ENCODE measurements at places on chromosomes 1 and 21. TPM values are rescaled to one million over a fixed set of nuclear protein-coding genes. Genes with fewer than 3 reads are reported as not detected.

- DNase-seq, result no peak
Measured at GRCh38 chr1:230155021-230155420, 88.0 kb downstream of the GALNT2 start.

DNA sequence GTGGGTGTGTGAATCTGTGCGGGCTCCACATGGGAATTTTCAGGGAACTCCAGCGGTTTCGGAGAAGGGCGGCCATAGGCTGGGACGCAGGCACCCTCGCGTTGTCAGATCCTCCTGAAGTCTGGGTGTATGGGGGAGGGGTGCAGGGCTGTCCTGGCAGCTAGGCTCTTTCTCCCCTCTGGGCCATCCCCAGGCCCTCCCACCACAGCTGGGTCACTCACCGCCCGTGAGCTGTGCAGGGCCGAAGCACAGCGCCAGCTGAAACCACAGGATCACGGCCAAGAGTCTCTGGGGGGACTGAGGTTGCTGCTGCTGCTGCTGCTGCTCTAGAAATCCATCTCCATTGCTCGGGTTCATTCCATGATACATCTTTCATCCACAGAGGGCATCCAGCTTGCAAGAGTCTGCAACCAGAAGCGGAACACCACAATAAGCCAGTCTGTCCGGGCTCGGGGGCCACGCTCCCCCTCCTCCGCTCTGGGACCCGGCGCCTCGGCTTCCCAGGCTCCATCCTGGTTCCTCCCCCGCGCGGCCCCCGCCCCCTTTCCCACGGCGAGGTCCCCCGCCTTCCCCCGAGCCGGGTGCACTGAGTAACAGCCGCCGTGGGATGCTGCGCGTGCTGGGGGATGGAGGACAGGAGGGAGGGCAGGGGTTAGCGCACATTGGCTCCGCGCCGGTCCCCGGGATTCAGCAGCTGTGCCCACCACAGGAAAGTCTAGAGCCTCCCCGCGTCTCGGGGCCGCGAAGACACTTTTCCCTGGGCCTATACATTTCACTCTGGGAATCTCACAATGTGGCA lies 720 bp downstream of the SUSD4 start:
- DNase-seq, result no peak

DNA sequence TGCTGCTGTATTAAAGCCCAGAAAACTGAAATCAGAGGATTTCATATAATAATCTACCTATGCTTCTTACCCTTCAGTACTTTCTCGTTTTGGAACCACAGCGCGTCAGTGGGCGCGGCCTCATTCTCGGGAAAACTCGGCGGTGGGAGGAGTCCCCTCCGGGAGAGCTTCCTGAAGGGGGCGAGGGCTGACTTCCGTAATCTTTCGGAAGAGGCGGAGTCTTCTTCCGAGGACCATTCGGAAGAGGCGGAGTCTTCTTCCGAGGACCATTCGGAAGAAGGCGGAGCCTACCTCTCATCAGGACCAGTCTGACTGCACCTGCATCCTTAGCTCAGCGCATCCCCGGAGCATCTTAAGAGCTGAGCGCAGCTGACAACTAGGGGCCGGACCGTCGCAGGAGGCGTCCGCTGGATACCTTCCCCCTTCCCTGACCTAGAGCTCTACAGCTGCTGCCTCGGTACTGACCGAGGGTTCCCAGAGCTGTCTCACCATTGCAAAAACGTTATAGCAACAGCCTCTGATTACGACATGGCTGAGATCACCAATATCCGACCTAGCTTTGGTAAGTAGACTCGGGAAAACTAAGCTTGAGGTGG lies at the start of gene SYT11:
Gene SYT11 (plus strand): TSS at position 334 of the 596 bp plus-strand sequence. CDS start 195 bp downstream, at position 529.
- DNase-seq, result peak; percentile 98

- DNase-seq, result no peak
Measured at GRCh38 chr21:14739590-14739989, 193.5 kb upstream of the SAMSN1 start.

DNA sequence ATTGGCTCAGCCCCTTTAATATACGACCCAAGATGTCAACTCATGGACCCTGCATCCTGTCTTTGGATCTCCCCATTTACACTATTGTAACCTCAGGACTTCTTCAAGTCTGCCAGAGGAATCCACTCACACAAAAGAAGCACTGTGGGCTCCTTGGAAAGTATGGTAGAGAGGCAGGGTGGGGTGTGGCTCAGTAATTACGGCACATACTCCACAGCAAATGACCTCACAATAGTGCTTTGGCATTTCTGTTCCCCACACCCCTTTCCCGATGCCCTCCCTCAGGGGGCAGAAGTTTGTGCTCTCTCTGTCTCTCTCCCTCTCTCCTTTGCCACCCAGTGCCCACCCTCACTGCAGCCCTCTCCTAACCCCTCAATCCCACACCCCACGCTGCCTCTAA lies 27.8 kb upstream of the IFNAR2 start:
- DNase-seq, result no peak

SELENOF gene
- 124 TPM for total RNA-seq

DNA sequence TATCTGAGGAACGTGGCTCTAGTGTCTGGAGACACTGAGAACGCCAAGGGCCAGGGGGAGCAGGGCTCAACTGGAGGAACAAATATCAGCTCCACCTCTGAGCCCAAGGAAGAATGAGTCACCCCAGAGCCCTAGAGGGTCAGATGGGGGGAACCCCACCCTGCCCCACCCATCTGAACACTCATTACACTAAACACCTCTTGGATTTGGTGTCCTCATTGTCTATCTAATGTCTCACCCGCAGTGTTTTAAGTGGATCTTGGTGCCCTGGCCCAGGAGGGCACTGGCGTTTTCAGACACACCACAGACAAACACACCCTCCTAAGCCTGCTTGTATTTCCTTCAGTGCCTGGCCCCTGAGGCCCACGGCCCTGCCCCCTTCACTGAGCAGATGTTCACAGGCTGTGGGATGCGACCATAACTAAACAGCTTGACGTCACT lies 2.2 kb upstream of the FALEC start:
- DNase-seq, result no peak

DNA sequence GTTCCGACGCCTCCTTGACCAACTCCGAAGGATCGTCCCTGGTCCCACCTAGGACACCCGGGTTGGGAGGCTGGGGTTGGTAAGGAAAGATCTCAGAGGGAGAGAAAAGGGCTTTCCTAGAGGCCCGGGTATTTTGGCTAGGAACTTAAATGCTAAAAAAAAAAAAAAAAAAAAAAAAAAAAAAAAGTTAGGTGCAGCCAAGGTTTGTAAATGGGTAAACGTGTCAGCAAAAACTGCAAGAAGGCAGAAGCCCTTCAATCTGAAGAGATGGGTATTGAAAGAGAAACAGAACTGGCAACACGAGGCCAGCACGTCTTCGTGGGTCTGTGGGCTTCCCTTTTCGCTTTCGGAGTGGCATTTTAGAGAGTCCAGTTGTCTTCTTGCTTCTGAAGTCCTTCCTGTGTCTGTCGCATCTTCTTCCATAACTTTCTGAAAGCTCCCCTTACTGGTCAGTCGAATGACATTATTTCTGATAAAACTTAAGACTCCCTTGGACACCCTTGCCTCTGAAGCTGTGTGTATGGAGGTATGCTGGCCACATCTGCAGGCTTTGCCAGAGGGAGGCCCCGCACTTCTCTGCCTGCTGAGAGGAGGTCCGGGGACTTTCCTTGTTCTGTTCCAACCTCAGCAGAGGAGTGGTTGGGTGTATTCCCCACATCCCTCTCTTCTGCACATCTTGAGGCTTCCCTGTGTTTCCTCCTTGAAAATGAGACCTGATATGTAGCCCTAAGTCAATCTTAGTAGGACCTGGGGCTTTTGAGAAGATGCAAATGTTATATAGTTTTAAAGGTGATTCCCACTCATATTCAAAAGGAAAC lies 745 bp downstream of the RCSD1 start:
- no peak for DNase-seq

ALPL gene
- total RNA-seq, result 35.3 TPM

TSACC gene
- not detected for total RNA-seq

DNA sequence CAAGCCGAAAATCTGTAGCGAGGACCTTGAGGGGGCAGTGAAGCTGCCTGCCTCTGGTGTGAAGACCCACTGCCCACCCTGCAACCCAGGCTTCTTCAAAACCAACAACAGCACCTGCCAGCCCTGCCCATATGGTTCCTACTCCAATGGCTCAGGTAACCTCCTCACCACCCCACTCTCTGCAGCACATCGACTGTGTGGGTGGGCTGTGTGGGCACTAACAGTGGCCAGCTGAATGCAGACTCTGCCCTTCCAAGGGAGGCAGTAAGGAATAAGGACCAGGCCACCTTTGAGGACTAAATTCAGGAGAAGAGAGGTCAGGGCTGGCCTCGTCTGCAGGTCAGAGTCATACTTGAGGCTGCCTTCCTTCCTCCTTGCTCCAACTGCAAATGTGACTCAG lies 25.5 kb upstream of the SARS1 start:
- no peak for DNase-seq

OR2T5 gene
- total RNA-seq, result not detected

DNA sequence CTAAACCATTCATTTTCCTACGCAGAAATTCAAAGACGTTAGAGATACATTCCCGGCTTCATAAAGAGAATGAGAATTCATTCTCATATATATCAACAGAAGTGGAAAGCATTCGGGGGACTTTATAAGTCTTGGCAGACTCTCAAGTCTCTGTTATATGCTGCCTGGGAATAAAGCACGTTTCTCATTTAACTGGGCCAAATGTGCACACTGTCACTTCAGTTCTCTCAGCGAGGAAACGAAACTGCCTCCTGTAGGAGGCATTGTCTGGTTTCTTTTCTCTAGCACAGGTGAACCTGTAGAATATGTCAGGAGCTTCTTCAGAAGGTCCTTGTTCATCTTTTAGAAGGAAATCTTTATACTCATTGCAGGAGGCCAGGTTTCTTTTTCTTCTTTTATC lies 367.6 kb downstream of the PTBP2 start:
- DNase-seq, result no peak

DNA sequence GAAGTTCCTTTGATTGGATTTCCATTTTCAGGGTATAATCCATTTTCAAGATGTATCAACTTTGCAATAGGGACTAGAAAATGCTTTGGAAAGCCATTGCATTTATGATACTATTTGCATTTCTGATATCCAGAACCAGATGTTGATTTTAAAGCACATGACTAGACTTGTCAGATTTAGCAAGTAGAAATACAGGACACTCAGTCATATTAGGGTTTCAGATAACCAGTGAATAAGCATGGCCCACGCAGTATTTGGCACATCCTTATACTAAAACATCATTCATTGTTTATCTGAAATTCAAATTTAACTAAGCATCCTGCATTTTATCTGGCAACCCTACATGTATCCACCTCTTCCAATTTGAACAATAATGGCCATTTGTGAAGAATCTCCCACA lies 113.3 kb upstream of the DPT start:
- no peak for DNase-seq

DNA sequence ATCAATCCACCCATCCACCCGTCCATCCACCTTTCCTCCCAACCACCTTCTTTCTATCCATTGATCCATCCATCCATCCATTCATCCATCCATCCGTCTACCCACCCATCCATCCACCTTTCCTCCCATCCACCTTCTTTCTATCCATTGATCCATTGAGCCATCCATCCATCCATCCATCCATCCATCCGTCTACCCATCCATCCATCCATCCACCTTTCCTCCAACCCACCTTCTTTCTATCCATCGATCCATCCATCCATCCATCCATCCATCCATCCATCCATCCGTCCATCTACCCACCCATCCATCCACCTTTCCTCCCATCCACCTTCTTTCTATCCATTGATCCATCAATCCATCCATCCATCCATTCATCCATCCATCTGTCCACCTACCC lies 5.1 kb upstream of the EDN2 start:
- no peak for DNase-seq

- no peak for DNase-seq
Measured at GRCh38 chr1:167805041-167805556, 83.3 kb downstream of the MPZL1 start.

CELA3A gene
- total RNA-seq, result not detected

CYP2J2 gene
- not detected for total RNA-seq

- DNase-seq, result no peak
Measured at GRCh38 chr1:20726932-20727745, 5.4 kb downstream of the SH2D5 start.

Data from ascending aorta (tissue), 2 donors.